HFFc6 (cell line): ENCODE measurements at places on chromosomes 11 and 22.

GRCh38 chr11:14454861-14455632 lies 44.6 kb downstream of the COPB1 start:
- no peak for DNase-seq

DNA sequence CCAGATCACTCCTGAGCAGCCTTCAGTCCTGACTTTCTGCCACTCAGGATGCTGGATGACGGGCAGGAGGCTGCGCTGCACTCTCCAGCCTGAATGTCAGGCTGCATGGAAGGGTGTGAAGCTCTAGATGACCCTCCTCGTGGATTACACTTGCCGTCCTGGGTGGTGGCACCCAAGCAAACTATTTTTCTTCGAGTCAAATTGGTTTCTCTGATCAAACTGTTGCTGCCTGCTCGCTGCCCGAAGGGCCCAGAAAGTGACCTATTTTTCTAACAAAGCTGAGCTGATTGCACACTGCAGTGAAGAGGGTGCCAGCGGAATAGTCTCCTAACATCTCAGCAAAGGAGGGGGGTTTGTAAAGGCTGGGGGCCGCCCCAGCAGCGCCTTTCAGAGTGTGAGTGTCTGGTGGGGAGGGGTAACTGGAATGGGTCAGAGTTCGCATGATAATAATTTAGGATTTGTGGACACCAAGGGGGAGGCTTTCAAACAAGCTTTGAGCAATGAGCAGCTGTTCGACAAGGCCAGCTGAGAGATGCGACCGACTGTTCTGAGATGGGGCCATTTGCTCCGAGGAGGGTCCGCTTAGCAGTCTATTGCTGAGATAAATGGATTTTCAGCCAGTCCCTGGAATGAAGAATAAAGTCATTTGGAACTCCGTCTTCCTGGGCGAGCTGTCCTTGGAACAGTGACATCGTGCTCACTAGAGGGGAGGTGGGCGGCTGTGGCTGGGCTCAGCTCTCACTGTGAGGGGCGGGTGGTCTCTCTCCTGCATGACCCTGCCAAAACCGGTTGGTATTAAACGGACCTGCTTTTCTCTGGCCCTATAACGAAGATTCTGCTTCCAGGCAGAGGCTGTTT lies 537.6 kb downstream of the BRD1 start:
- no peak for DNase-seq

- no peak for DNase-seq
These were observed 167.1 kb upstream of the NARS2 start for GRCh38 chr11:78741741-78742140.

- no peak for DNase-seq
These were observed 8.9 kb downstream of the PATL1 start for GRCh38 chr11:59659981-59660380.

GRCh38 chr11:116193321-116194131 lies 579.3 kb downstream of the BUD13 start:
- no peak for DNase-seq

- DNase-seq, result no peak
These were observed 17.1 kb downstream of the TUBGCP6 start for GRCh38 chr22:50227579-50228215.

DNA sequence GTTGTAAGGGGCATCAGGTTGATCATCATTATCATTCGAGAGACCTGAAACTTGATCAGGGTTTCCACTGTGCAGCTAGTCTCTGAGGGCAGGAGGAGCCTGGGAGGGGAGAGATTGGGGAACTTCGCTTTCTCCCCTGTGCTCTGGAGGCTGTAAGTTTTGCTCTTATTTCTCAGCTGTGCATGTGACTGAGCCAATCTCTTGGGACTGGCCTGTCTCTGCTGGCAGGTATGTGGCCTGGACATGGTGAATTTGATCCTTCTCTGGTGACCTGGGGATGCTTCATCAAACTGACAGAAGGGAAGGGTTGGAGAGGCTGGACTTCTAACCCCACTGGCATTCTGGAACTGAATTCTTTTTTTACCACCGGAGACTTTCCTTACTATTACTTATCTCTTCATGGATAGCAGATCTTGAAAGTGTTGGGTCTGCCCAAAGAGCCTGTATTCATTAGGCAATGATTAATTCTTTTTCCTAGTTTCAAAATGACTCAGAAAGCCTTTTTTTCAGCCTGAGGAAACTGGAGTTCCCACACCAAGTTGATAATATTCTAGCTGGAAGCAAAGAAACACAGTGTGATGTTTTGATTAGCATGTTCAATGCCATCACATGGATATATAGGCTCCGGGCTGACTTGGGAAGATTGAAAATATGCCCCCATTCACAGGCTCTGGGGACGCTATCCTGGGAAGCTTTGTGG lies 36.5 kb downstream of the TSPAN18 start:
- DNase-seq, result no peak

DNA sequence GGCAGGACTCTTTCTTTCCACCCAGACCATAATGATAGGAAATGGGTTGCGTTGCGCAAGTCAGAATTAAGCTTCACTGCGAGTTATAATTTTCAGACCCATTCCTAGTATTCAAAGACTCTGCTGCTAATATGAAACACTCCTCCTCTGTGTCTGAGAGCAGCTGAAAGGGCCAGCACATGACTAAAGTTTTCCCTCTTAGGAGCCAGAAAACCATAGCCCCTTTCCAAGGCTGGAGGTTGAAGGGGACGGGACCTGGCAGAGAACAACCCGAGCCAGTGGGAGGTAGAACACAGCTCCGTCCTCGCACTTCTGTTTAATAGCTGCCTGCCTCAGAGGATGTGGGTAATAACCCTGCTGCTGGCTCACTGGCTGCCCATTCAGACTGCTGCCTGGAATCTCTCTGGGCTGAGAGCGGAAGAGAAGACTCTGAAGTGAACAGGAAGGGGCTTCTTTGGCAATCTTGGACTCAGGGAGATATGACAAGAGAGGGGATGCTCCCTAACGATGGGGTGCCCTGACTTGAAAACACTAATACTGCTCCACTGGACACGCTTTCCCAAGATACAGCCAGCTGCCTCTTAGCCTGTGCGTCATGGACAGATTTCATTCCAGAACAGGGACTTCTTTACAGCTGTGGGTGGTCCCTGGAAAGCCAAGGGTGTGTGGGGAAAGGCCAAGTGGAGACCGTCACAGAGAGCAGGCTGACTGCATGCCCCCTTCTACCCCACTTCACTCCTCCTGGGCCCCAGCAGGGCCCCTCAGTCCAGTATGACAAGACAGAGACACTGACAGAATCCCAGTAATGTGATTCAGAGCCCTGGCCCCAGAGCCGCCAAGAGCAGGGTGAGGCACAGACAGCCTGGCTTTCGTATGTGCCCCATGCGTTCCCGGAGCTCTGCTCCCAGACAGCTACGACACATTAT lies 156.9 kb downstream of the FEZ1 start:
- DNase-seq, result no peak

DNA sequence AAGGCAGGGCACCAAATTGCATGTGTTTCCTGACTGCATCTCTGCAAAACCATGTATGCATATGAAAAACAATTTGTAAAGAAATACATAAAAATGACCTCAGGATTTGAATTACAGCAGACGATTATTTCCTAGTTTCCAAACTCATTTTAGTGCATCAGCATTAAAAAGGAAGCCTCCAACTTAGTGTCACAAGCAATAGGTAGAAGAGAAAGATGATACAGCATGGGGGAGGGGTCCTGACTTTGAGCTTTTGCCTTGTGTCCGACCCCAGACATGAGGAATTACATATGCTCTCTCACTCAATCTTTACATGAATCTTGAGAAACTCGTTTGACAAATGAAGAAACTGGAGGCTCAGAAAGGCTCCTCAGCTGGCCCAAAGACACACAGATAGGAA lies 294.6 kb upstream of the NARS2 start:
- no peak for DNase-seq

DNA sequence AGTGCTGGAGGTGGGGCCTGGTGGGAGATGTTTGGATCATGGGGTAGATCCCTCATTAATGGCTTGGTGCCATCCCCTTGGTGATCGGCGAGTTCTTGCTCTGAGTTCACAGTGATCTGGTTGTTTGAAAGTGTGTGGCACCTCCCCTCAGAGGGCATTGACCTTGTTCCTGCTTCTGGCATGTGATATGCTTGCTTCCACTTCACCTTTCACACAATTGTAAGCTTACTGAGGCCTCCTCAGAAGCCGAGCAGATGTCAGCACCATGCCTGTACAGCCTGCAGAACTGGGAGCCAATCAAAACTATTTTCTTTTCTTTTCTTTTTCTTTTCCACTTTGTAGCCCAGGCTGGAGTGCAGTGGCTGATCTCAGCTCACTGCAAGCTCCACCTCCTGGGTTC lies 11.0 kb upstream of the CATSPER1 start:
- no peak for DNase-seq

DNA sequence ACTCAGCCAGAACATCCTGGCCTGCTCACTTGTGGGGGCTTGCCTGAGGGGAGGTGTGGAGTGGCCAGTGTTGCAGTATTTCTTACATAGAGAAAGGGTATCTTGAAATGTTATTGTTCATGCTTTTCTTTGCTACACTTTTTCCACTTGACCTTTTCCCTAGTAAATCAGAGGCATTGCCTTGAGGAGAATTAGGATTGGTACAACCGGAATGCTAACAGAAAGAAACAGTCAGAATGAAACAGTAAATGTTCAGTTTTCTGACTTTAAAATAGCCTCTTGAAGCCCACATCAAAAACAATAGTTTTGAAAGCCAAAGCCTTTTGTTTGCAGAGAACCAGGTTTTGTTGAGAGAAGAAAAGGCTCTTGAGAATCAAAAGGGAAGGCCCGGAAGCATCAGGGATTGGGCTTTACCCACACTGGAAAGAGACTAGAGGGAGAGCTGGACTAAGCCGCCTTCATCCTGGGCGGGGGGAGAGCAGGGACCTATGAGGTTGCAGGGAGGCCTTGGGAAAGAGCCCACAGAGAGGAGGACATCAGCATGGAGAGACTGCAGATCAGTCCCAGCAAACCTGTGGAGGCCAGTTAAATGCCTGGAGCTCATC lies 12.4 kb downstream of the ADM start:
- no peak for DNase-seq

DNA sequence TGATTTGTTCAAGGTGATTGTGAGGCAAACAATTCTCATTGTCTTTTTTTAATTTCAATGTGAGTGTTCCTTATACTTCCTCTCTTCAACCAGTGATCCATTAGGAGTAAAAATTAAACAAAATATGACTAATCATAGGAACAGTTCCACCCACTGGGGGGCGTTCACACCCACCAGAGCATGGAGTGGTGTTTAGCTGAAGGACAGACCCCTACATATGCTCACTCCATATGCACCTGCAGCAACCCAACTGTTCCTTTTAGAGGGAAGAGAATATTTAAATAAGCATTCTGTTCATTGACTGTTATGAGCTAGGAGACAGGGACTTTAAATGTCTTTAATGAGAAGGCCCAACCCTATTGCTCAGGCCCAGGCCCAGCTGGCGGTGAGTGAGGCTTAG lies 78.7 kb upstream of the DRD2 start:
- DNase-seq, result no peak

DNA sequence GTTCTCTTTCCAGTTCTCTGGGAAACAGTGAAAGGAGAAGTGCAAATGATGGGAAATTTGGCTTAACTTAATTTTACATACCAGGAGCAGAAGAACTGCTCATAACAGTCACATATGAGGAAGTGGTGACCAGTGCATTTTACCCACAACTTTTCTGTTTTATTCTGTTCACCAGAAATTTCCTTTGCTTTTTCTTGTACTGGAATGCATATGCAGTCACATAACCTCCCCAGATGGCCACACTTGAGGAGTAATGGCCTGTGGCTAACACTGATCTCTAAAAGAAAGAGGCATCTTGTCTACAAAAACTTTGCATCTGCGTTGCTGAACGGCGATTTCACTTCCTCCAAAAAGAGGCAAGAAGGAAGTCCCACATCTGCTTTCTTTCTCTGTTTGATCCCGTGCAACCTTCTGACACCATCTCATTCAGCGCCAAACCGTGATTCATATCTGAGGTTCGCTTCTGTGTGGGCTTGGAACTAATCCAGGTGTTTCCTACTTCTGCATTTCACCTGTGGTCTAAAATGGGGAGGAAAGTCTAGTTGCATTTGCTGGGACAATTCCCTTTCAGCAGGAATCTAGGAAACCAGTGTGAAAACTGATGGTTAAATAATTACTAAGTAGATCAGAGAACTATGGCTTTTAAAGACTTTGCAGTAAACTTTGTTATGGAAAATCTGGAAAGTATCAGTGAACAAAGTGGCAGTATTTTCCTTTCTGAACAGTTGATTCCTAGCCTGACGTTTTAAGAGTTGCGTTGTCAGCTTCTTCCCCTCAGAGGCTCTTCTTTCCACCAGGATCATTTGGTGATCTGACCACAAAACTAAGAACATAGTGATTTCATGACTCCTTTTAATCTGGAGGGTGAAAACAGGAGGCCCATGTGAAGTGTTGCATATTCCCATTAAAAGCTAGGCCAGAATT lies 4.2 kb upstream of the MPEG1 start:
- no peak for DNase-seq

DNA sequence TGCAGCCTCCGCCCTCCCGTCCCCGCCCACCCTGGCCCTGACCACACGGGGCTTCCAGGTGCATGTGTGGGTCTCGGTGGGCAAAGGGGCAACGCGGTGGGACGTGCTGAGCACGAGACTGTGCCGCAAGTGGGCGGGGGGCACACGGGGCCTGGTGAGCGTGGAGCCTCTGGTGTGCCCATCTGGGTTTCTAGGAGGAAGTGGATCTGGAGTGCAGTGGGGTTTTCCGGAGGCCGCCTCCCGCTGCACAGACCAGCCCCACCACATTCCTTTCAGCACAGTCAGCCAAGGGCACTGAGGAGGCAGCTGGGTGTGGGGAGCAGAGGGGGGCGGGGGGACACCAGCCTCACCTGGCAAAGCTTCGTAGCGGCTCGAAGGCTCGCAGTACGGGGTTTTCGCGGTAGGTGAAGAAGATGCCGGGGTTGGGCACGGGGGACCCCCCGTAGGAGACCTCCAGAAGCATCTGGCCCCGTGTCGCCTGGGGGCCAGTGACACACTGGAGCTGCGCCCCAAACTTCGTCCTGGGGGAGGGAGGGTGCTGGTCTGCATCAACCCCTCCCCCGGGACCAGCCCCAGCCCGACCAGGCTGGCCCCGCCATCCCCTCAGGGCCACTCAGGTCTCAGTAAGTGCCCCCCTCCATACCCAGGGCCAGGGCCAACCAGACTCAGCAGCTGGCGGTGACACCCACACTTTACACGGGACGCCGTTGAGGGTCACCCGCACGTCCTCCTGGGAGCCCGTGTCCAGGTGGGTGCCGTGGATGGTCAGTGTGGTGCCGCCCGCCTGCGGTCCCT lies 12.4 kb upstream of the MAPK11 start:
- DNase-seq, result peak; percentile 39

GRCh38 chr11:69398529-69399492 lies 82.7 kb upstream of the LINC01488 start:
- DNase-seq, result no peak

- no peak for DNase-seq
These were observed 18.5 kb downstream of the MGAT3 start for GRCh38 chr22:39475337-39475736.

GRCh38 chr11:24181395-24182047 lies 315.3 kb upstream of the LUZP2 start:
- DNase-seq, result no peak

GRCh38 chr11:65903068-65903481 lies 2.9 kb upstream of the FOSL1 start:
- DNase-seq, result peak; percentile 93
